Heart right ventricle (tissue), 16 donors: ENCODE measurements at places on chromosomes 2 and 18. TPM values are rescaled to one million over a fixed set of nuclear protein-coding genes. Genes with fewer than 3 reads are reported as not detected.

GRCh38 chr2:127423880-127424279 is 5.7 kb downstream of the PROC start:
- DNase-seq, result no peak

GRCh38 chr2:190554357-190555006 is 20.0 kb upstream of the NEMP2 start:
- DNase-seq, result no peak

DNA sequence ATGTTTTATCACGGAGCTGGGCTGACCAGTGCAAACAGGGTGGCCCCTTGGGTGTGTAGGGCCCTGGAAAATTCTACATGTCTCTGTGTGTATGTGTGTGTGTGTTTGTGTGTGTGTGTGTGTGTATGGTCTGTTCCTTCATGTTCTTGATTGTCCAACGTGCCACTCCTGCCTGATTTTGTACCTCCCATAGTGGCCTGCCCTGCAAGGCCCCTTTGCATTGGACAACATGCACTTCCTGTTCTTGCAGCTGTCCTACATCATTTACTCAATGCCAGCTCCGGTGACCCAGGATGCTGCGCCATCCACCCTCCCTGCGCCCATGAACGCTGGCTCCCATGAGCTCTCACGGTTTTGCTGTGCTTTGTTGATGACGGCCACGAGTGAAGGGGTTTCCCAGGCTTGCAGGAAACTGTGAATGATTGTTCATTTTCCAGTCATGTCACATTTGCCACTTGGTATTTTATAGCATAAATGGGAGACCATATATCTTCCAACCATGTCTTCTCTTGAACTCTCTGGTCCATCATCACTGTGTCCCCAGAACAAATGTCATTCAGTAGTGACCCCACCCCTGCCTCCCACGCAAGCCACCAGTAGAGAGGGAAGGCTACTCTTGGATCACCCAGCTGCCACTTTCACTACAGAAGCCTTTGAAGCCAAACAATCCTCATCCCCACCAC is 69.7 kb upstream of the NCK2 start:
- DNase-seq, result no peak

DNA sequence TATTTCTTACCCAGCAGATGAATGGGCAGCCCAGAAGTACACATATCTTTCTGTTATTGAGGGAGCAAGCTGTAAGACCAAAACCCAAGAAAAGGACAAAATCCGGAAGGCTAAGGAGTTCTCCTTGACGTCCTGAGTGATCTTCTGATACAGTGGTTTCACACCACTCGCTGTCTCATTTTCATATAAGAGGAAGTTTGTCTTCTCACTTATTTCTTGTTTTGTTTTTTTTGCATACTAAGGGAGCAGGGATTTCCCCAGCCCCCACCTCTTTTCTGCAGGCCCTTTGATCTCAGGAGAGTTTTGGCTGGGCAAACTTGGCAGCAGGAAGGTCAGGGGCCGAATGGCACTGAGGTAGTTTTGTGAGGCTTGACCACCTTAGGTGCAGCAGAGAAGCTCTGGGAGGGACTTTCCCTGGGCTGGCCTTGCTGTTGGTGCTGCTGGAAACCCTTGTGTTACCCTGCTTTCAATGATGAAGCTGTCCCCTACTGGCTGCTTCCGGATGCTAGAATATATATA is 13.3 kb downstream of the CHRNA1 start:
- no peak for DNase-seq

- no peak for DNase-seq
Observed at GRCh38 chr2:167336213-167336612, 447.9 kb downstream of the XIRP2 start.

DNA sequence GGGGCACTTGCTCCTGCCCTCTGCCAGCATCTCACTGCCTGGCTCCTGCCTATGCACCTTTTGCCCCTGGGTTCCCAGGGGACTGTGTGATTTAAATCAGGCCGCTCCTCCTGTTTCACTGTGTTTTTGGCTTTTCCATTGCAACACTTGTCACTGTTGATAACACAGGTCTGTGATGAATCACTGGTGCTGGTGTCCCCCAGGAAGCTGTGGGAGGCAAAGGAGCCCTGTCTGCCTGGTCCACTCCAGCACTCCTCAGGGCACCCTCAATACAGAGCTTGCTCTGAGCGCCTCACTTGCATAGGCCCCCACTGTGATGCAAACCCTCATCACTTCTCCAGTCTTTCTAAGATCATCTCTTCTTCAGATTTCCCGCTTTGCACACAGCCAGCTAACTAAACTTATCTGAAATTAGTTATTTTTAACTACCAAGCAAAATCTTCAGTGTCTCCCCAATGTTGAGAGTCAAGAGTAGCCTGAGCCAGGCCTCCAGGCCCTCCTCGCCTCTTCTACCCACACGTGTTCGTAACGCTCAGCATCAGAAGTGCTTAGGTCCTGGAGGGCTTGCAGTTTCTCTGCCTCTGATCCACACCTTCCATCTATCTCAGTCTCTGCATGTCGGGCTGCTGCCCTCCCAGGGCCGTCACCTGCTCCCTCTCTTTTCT is 2.8 kb downstream of the TMEM18 start:
- no peak for DNase-seq

- DNase-seq, result no peak
Observed at GRCh38 chr2:240346753-240347372, 88.6 kb upstream of the GPC1 start.

DNA sequence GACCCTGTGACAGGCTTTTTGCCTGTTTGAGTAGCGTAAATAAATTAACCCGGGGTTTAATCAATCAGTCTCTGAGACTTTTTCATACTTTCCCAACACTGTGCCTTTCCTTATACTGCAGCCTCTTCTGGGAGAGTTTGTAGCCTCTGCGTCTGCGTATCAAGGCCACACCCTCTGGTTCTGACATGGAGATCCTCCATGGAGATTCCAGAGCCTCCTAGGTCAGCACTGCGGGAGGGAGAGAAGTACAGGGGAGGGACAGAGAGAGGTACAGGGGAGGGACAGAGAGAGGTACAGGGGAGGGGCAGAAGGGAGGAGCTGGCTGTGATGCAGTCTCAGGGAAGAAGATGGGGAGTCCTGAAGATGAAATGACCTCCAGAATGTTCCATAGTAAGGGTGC is 166.0 kb downstream of the ARL4C start:
- no peak for DNase-seq

GRCh38 chr2:152251811-152252210 is 76.2 kb upstream of the STAM2 start:
- no peak for DNase-seq

DNA sequence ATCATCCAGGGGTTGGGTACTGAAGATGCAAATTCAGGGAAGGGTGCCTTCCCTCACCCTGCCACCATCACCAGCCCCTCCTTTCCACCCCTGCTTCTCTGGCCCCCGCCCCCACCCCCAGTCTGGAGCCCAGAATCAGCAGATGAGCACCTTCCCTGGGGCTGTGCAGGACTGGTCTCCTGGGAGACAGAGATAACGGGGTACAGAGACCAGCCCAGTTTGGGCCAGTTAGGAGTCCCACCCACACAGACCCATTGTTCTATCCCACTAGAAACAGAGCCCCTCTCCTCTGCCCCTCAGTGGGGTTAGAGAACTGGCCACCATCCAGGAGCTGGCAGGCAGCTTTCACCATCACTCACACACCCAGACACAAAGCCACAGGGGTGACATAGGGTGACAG is 4.5 kb upstream of the CRYBA2 start:
- no peak for DNase-seq

DNA sequence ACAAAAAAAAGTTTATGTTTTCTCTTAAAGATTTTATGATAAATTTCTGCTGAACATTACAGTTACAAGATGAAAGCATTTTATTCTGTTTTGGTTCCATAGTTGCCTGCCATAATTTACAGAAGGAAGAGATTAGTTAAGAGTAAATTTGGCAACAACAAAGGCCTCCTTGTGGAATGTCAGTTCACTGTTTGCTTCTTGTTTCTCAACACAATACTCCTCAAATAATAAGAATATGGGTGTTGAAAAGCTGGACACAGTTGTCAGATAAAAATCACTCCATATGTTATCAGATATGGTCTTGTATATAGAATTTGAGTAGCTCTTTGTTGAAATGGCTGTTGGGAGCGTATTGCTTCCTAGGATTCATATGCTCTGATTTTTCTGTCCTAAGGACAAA is 359.5 kb downstream of the CPS1 start:
- DNase-seq, result no peak

MAIP1 gene
- 3.7 TPM for polyA plus RNA-seq

CCDC142 gene
- 13.2 TPM for polyA plus RNA-seq
